ENCODE measurements at places on chromosomes 1 and 21. TPM values are rescaled to one million over a fixed set of nuclear protein-coding genes. Genes with fewer than 3 reads are reported as not detected.

LCE1F gene
- not detected for total RNA-seq

CXADR gene
- 40.5 TPM for total RNA-seq

MARCKSL1 gene
- 184 TPM for total RNA-seq

ASH1L gene
- 19.5 TPM for total RNA-seq

BARHL2 gene
- not detected for total RNA-seq
